ENCODE measurements at places on chromosomes 7 and 10.

- DNase-seq: no peak
These were observed 46.1 kb downstream of the ZCCHC24 start for GRCh38 chr10:79399223-79399831.

- DNase-seq: no peak
These were observed 22.6 kb upstream of the MTURN start for GRCh38 chr7:30112103-30112713.

- DNase-seq: no peak
These were observed 561 bp upstream of the HNRNPF start for GRCh38 chr10:43409385-43410109.

GRCh38 chr10:13613519-13613918, 26.8 kb downstream of the PRPF18 start:
- no peak for DNase-seq

DNA sequence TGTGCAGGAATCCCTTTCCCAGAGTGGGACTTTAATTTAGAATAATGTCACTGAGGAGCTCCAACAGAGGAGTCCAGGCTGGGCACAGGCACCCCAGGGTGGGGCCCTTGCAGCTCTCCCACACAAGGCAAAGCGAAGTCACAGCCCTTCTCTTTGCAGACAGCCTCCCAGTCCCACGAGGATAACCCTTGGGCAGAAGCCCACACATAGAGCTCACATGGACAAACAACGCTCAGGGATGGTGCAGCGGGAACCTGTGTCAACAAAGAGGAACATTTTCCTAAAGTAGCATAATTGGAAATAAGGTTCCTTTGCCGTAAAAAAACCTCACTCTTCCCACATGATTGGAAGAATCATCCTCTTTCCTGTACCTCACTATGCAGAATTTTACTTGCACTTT, 29.3 kb upstream of the GGCT start:
- DNase-seq: no peak

DNA sequence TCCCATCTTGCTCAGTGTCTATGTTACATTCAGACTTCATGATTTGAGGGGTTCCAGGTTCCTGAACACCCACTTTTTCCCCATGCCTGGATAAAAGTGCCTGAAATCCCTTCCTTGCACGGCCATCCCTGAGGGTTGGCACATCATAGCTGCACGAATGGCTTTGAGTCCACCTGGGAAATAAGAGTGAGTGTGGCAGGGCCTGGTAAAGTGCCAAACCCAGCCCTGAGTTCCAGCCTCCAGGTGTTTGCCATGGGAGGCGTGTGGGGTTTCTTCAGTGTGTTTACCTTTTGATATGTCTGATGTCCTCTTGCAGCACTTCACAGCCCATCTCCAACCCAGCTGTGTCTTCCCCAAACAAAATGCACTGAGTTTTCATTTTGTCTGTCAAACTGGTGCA, 145.7 kb downstream of the PAXIP1 start:
- DNase-seq: no peak

- peak; percentile 27 for DNase-seq
These were observed 682 bp upstream of the RGS10 start for GRCh38 chr10:119542988-119543813.

GRCh38 chr10:85648279-85648754, 718.3 kb downstream of the GRID1 start:
- no peak for DNase-seq

DNA sequence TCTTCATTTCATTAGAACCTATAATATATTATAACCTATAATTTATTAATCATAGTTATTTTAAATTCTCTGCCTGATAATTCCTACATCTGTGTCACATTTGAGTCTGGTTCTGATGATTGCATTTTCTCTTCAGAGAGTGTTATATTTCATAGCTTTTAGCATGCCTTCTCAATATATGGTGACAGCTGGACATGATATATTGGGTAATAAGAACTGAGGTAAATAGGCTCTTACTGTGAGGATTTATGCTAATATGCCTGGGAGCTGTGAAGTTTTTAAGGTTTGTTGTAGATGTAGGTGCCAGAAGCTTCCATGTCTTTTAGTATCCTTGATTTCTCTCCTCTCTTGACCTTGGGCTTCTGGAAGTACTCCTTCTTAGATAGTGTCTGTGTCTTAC, 325.9 kb upstream of the SEMA3D start:
- no peak for DNase-seq

GRCh38 chr7:30813466-30813865, 42.2 kb downstream of the MINDY4 start:
- no peak for DNase-seq

DNA sequence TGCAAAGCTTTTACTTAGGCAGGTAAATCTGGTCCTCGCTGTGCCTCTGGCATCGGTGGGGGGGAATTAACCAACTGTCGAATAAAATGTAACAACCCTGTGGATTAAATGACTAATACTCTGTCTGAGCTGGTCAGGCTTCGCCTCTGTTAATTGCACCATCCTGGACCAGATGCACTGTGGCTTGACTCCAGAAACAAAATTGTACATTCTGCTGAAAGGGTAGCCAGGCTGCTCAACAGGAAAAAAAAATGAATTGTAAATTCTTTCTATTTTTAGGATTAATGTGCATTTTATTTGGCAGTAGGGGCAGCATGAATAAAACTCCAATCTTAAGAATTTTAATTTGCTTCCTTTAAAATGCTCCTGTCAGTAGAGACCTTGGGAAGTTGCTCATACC, 389.4 kb downstream of the SORCS1 start:
- DNase-seq: no peak

DNA sequence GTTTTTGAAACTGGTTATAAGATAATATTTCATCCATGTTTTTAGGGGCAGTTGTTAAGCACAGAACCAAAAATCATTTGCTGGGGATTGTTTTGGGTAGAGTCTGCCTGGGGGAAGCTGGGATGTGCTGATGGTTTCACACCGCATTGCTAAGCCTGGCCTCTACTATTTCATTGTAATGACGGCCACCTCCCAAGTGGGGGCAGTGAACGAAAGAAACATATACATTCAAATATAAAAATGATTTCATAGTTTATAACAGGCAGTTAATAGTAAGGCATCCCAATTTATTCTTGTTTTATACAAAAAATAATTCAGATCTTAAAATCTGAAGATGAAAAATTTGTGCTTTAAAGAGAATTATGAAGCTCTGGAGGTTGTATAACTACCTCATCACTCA, 750.8 kb downstream of the REEP3 start:
- no peak for DNase-seq

DNA sequence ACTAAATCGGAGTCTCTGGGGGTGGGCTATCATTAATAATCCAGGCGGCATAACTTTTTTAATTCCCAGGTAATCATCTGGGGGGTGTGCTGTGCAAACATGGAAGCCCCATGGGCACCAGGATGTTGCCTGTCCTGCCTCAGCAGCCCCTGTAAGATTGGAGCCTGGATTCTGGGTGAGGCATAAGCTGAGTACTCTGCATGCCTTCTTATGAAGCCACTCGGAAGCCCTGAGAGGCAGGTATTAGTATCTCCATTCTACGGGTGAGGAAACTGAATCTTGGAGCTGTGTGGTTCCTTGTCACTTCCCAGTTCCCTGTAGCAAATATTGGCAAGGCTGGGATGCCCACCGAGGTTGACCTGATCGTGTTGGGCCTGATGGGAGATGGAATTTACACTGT, 7.4 kb upstream of the OPN4 start:
- DNase-seq: no peak

- no peak for DNase-seq
These were observed 67.0 kb upstream of the ITGB1 start for GRCh38 chr10:33025039-33025438.

GRCh38 chr7:152633504-152633903, 42.4 kb downstream of the XRCC2 start:
- DNase-seq: no peak

GRCh38 chr7:3302681-3303320, 1.7 kb downstream of the SDK1 start:
- peak; percentile 11 for DNase-seq

DNA sequence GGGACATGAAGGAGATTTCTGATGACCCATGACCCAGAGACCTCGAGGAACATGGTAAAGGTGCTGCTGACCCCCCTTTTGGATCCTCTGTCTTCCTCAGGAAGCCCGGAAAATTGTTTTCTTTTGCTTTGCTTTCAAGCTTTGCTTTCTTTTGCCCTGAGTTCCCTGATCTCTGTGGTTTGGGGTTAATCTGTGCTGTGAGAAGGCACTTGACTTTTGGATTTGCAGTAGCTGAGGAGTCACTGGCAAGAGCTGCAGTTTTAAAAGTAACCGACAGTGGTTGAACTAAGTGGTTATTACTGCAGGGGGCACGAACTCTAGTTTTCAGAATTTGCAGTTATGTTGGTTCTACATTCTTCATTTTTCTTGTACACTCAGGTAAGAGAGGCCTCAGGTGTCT, 53.0 kb downstream of the PDZD8 start:
- DNase-seq: no peak

- DNase-seq: peak; percentile 22
These were observed 582.4 kb downstream of the SUGCT start for GRCh38 chr7:40717242-40717641.

DNA sequence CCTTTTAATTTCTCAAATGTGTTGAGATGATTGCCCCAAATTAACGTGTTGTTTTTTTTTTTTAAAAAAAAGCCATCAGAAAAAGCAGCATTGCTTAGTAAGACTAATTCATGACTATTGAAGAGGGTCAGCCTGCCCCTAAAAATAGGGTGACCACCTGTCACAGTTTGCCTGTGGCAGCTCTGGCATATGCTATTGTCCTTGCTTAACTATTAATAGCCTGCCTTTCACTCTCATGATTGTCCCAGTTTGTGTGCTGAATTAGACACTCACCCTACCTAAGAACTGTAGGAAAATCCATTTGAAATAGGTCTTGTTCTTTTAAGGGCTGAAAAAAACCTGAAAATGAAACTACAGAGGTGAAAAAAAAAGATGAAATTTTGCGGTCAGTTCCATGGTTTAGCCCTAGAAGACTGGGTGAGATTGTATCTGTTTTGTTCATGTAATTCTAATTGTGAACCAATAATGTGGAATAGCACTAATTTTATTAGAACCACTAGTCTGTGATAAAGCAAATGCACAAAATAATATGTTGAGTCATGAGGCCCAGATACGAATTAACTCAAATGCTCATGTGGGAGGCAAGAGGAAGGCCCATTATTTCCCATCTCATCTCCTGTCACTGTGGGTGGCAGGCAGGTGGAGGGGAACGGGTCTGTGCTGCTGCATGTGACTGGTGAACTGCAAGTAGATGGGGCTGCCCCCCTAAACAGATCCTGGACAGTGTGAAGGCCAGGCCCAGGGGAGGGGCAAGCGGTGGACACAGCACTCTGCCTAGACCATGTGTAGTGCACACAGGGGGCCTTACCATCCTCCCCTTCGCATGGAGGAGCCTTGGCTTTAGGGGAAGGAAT, 265.4 kb upstream of the NFE2L3 start:
- DNase-seq: no peak

DNA sequence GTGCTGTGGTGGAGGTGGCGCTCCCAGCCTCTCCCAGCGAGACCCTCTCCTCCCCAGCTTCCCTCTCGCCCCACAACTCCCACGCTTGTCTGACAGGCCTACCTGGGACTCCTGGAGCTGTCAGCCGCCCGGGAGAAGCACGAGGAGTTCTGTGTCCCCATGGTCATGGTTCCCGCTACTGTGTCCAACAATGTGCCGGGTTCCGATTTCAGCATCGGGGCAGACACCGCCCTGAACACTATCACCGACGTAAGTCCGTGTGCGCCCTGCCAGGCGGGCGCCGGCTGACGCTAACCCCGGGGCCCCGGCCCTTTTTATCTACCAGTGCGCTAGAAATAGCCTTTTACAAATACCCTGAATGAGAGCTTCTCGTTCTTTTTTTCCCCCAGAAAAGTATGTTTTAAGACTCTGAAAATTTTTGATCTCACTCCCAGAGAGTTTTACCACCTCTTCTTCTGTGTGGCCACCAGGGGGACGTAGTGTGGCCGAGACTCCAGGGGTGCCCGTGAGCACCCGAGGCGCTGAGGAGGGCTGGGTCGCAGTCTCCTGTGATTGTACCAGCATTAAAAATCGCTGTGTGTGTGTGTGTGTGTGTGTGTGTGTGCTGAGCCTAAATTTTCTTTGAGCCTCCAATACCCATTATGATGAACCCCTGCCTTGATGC, 52.6 kb downstream of the PFKP start:
- no peak for DNase-seq

DNA sequence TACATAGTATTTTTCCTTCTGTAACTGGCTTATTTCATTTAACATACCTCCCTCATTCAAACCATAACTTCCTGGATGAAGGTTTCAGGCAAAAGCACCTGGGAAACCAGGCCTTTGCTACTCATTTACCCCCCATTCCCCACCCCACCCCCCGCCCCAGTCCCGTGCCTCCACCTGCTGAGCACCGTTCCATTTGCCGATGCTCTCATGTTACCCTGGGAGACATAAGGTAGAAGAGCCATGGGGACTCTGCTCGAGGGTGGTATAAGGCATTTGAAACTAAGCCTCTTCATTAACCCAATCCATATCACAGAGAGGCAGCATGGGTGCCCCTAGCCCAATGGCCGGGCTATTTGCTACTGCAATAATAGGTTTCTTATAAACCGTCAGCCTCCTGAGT, 22.2 kb upstream of the MCM10 start:
- DNase-seq: peak; percentile 29

DNA sequence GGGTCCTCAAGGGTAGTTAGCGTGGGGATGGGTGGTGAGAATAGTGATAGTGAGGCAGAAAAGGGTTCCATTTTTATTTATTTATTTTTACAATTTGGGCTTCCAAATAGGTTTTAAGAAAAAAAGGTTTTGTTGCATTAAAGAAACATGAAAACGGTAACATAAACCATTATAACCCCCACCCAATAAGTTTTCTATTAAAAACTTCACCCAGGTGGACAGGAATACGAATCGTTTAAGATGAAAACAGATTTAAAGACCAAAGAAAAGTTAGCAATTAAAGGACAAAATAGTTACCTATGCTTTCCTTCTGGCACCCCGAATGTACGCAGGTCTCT, 78.7 kb downstream of the ZFAND4 start:
- DNase-seq: no peak

GRCh38 chr7:151368136-151368571, 26.5 kb downstream of the NUB1 start:
- DNase-seq: no peak

DNA sequence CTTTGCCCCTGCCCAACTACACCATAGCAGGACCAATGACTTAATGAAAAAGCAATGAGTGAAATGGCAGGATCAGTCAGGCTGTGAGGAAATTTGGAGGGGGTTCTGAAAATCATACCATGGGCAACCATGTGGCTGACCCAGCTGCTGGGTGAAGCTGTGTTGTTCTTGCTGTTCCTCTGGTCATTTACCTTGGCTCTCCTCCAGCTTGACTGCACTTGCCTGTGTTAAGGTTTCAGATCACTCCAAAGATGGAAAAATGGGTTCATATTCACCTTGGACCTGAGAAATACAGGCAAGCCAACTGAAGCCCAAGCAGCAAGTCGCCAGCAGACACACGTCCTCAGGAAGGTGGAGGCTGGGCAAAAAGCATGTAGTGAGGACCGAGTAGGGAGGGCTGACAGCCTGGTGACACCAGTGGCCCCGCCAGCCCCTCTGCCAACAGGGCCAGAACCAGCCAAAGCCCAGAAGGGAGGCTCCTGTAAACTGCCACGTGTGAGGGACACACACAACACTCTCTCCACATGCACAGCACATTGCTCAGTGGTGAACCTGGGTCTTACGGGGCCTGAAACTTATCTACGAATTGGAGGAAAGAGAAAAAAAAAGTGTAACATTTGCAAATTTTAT, 40.1 kb downstream of the PARP12 start:
- DNase-seq: no peak
